Astrocyte of the cerebellum (primary cell): ENCODE measurements at places on chromosomes 12 and 14.

GRCh38 chr14:89973234-89973823 is 17.6 kb downstream of the TDP1 start:
- DNase-seq, result peak; percentile 64

GRCh38 chr12:62763861-62764645 is 170.9 kb downstream of the PPM1H start:
- no peak for DNase-seq

DNA sequence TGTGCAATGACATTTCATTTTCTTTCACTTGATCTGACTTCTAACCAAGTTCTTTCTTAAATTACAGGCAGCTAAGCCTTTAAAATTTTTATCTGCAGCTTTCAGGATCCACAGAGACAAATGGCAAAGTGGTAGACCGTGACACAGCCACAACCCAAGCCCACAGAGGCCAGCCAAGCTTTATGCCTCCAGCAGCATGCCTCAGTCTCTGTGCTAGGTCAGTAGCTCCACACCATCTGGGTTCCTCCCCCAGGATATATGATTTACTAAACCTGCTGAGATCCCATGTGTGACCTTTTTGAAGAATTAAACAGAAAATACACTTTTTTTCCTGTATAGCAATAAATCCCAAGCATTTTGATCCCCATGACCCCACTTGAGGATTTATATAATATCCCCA is 290.4 kb upstream of the CAND1 start:
- DNase-seq, result no peak

- no peak for DNase-seq
Measured at GRCh38 chr14:24857277-24857676, 192.7 kb downstream of the STXBP6 start.

DNA sequence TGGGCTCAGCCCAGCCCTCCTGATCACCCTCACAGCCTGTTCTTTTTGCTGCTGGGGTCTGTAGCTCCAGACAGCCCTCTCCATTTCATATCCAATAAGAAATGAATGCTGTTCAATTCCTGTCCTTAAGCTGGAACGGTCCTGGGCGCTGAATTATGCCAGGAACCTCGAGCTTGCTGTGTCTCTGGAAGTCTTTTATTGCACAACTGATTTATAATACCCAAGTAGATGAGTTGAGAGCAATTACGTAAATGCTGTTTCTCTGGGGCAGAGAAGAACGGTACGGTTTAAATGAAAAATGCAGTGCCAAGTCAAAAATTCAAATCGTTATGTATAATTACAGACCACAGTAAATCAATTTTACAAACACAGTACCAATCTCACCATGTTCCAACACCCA is 161.0 kb downstream of the SAMD4A start:
- DNase-seq, result no peak

DNA sequence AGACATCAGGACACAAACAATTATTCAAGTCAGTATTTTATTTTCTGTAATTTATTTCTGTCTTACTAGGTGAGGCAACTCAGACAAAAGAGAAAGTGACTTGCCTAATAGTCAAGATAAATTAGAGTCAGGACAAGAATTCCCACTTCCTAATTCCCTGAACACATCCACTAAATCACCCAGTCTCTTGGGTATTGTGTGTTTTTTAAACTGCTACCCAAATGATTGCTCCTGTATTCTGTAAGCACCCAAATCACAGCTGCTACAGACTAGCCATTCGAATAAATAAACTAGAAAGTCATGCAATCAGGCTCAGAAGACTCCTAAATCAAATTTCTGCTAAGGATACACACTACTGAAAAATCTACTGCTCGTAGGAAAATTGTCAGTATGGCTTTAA is 263.0 kb downstream of the DUSP6 start:
- no peak for DNase-seq

GRCh38 chr12:94941440-94941862 is 62.0 kb downstream of the NDUFA12 start:
- DNase-seq, result no peak

DNA sequence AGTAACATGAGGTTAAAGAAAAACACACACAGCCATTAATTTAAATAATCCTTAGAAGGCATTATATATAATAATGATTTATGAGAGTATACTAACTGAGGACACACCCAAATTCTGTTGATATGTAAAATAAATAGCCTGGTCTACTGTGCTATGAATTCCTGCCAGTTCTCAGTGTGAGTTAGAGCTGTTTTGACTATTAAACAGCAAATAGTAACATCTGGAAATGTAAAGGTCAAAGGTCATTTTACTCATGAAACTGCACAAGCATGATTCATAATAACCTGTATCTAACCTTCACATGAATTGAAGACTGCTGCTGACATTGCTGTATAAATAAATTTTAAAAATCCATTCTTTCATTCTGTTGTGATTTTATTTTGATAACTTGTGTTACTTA is 966.7 kb downstream of the SLC6A15 start:
- DNase-seq, result peak; percentile 26

DNA sequence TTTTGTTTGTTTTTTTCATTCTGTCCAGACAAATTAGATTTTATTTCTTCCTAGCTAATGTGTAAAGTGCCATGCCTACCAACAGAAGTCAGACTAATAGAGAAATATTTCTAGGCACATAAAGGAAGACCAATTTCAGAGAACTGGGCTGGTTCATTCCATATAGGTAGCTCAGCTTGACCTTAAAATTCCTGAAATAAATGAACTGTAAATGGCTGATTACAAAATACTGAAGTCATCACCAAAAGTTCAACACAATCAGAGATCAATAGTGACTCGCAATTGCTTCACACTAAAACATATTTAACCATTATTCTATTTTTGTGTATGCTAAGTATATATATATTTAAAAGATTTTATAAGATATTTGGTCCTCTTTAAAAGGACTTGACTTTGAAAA is 34.2 kb downstream of the PTPRB start:
- DNase-seq, result no peak
